ENCODE measurements at places on chromosomes 7 and 10.
A peak's percentile ranks its signal among the peaks of the same experiment; 100 is the strongest.

DNA sequence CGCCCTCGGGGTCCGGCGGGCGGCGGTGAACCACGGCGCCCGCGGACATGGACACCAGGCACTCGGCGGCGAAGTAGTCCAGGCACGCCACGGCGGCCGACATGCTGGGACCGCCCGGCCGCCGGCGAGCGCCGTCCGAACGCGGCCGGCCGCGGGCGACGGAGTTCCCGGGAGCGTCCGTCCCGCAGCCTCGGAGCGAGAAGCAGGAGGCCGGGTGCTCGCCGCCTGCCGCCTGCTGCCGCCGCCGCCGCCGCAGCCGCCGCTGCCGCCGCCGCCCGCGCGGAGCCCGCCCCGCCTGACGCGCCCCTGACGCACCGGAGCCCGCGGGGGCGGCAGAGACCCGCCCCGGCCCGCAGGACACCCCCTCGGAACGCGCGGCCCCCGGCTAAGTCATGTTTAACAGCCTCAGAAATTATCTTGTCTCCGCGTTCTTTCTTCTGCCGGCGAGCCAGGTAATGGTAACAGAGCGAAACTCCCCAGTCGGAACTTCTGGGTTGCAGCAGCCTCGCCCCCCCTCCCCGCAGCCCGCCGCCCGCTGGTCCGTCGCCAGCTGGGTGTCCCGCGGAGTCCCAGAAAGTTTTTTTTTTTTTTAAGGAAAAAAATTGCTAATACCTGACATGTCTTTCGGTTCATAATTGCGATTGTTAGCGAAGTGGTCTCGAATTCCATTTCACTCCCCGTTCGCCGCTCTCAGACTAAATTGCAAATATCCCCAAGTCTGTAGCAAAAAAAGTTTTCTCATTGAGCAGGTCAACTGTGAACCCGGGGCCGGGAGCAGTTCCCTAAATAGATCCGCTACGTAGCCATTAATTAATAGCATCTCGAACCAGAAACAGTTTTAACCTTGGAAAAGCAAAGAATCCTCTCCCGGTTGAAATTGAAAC lies at the start of gene KLF14:
KLF14 (minus strand) TSS at position 277 of the 884 bp plus-strand sequence; CDS start at position 103, 174 bp downstream.
- peak; percentile 19 for DNase-seq

- DNase-seq: no peak
These were observed 117.2 kb upstream of the FAM133B start for GRCh38 chr7:92707435-92707834.

GRCh38 chr7:28072876-28073514 lies 107.6 kb downstream of the JAZF1 start:
- no peak for DNase-seq

DNA sequence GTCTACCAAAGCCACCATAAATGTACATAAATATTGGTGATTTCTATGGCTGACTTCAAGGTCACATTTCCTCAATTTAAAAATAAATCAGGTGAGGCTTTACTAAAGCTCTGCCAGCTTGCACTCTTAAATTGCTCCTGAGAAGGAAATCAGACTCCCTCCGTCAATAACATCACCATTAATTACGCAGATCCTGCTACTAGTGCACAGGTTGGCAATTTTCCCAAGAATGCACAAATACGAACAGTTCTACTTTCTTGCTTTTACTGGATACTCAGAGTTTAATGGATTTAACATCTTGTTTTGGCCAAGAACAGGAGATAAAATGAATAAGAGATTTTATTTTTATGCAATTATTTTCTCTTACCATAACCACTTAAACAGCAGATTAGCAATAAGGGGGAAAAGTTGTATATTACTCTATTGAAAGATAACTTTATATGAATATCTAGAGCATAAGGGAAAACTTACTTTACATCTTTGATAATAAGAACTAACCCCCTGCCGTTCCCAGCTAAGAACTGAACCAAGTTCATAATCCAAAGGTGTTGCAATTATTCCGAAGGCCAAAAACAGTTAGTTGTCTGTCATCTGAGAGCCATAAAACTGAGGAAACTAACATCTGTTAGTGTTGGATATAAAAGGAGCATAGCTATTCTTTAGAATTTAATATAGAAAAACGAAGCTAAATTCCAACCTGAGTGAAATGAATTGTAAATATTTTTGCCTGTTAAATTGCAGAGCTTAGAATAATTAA lies 140.5 kb downstream of the TWIST1 start:
- DNase-seq: no peak

DNA sequence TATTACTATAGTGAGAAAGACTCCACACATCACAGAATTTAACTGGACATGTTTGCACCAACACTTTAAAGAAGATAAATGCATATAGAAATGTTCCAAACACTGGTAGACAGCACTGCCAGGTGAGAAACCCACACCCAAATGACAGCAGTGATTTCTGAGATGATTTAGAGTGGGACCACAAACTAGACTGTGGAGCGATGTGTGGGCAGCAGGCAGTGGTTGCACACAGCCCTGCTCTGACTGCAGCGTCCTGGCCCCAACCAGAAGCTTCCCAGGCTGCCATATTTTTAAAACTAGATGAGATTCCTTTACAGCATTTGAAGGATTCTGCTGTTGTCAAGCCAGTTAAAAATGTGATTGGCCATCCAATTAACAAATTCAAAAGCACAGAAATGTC lies 47.7 kb upstream of the COMMD3 start:
- no peak for DNase-seq

DNA sequence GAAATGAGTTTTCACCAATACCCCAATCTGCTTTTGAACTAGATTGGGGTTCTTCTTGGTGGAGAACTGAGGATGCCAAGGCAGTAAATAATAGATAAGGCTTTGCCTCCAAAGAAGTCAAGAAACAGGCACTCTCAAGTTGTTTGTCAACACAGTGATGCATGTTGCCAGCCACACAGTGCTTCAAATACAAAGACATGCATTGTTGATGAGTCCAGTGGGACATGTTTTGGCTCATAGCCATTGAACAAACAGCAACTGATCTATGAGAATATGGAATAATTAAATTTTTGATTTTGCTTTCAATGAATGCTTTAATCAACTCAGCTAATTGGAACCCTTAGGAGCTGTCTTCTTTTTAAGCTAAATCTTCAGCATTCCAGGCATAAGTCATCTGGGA lies 346.4 kb downstream of the THSD7A start:
- DNase-seq: no peak

GRCh38 chr7:147878912-147879661 lies 711.5 kb upstream of the C7orf33 start:
- no peak for DNase-seq

DNA sequence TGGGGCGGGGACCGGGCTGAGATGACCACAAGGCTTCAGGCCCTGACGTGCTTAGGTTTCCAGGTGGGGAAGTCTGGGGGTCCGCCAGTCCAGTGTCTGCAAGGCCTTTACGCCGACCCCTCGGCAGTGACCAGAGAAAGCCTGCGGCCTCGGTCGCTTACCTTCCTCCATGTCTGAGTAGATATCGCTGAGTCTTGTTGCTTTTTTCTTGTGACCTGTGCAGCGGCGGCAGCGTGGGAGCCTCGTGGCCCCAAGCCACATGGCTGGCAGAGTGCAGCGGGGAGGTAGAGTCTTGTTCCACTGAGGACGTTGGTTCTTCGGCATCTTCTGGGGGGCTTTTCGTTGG lies 329 bp downstream of the NOLC1 start:
- no peak for DNase-seq

- DNase-seq: no peak
These were observed 15.6 kb downstream of the ATG9B start for GRCh38 chr7:151008511-151009323.
